ENCODE measurements at places on chromosomes 1 and 21.

DNA sequence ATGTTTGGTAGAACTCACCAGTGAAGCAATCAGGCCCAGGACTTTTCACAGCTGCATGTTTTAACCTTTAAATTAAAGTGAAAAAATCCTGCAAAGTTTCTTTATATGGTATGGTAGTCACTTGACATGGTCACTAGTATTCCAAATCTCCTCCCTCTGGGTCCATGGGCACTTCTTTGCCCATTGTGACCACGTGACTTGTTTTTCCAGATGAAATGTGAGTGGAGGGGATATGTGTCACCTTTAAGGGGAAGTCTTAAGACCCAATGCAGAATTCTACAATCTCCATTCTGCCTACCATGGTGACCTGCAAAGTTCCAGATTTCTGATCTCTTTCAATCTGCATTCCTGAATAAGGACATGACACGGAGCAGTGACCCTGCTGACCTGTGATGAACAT lies 152.8 kb downstream of the C1orf21 start:
- DNase-seq = no peak

GRCh38 chr1:178530502-178530901 lies 17.6 kb downstream of the TEX35 start:
- DNase-seq = no peak

DNA sequence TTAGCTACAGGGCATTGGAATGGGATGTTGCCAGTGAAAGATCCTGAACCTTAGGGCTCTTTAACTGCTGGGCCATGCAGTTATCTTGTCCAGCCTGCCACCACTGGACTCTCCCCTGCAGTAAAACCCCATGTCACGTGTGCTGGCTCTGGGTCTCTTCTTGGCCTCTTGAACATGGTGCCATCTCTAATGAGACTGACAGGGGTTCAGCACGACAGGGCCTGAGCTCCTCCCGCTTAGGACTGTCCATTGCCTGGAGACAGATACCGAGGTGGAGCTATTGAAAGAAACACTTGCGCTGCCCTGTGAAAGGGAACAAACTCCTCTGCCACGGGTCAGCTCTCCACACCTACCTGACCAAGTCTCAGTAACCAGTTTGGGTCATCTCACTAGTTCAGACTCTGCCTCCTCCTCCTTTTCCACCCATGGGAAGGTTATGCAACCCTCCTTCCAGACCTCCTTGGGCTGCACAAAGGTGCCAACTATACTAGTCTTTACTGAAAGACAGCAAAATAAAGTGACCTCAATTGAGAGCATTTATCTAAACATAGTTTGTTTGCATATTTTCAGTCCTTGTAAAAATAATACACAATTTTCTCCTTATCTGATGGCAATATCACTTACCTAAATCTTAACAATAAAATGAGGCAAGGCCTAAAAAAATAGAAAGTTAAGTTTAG lies 66.0 kb downstream of the GNG12 start:
- DNase-seq = no peak

GRCh38 chr1:205693421-205693991 lies 13.2 kb upstream of the SLC45A3 start:
- DNase-seq = no peak

- DNase-seq = no peak
Observed at GRCh38 chr1:32448773-32449456, 16.0 kb upstream of the ZBTB8B start.

GRCh38 chr1:157597959-157598667 lies at the start of gene FCRL4:
Gene FCRL4 (minus strand): TSS chr1:157598085. CDS start chr1:157597944, 141 bp downstream.
- no peak for DNase-seq

DNA sequence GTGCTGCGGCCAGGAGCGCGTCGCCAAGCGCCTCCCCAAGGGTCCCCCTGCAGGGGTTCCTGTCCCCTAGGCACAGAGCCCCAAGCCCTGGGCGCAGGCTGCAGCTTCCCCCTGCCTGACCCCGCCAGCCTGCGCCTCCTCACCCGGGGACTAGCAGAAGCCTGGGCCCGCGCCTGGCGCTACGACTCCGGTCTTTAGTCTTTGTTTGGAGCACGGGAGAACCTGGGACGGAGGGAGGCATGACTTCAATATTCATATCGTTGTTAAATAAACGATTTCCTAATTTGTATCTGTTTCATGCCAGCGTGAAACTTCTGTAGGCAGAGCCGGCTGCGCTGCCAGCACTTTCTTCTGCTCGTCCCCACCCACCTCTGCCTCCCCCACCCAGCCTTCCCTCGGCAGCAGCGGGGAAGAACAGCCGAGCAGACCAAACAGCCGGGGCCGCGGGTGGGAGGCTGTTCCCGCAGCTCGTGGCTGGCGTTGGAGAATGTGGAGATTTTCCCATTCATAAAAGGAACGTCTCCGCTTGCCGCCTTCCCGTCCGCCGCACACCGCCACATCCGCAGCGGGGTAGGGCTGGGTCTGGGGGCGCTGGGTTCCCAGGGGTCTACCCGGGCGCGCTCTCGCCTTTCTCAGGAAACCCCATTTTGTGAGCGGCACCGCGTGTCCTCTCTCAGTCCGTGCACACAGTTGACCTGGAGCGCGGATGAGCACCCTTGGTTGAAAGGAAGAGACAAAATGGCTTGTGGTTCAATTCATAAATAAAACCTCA lies 777 bp upstream of the TRIM67 start:
- no peak for DNase-seq

DNA sequence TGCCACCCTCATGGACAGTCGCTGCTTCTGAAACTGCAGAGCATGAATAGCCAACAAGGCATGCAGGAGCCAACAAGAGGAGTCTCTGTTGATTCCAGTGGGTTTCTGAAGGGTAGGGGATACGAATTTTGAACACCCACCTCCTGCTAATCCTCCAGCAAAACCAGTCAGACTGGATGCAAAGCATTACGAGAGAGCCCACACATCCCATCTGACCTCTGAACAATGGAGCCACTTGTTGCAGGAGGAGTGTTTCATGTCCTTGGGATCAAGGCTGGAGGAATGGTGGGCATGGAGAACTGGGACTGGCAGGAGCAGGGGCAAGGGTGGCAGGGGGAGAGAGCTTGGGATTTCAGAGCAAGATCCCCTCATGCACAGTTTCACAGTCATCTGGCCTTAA lies 1.6 kb downstream of the VTCN1 start:
- no peak for DNase-seq

GRCh38 chr1:207248544-207249198 lies 72.8 kb upstream of the CD55 start:
- DNase-seq = no peak

GRCh38 chr1:189708674-189709073 lies 769.0 kb downstream of the BRINP3 start:
- DNase-seq = no peak

GRCh38 chr1:10295481-10296085 lies 85.2 kb downstream of the KIF1B start:
- DNase-seq = no peak

DNA sequence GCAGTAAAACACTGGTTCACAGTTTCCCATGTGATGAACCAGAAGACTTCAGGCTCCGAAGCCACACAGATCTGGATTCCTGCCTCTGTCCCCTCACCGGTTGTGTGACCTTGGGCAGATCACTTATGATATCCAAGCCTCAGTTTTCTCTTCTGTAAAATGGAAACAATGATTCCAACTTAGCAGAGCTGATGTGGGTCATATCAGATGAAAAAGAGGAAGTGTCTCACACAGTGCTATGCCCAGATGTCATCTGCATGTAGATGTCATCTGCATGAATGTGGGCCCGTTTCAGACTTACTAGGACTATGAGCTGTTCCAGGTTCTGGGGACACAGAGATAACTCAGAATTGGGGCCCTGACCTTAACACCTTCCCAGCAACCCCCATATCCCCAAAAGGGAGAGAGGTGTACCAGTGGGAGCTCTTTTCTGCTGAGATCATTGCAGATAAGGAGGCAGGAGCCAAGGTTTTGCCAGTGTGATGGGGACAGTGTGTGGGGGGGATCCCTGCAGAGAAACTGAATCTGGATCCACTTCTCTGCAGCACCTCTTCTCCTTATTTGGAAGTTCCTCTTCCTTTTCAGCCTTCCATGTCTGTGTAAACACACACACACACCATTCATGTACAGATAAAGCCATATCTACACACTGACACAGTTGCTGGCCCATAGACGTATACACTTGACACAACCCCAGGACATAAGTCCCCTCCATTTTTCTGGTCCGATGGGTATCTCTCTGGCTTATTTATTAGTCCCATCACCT lies 5.0 kb upstream of the ADGRB2 start:
- DNase-seq = no peak

DNA sequence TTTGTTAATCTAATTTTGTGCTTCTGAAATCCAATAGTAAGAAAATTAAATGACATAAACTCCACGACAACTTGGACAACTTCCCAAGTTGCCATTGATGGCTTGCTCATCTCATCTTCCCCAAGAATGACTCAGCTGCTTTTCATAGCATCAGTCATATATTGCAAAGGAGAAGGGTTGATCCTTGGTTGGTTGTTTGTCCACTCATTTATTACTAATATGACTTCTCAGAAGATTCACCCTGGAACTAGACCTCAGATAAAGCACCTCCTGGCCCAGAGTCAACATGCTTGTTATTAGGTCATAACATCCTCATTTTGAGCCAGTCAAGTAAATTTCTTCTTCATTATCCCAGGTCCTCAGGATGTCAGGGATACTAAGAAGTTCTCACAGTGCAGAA lies 2.3 kb upstream of the LCE3D start:
- no peak for DNase-seq

- DNase-seq = peak; percentile 65
Observed at GRCh38 chr1:153545067-153546055, at the start of gene S100A4. Gene S100A4 (minus strand): TSS chr1:153545806. CDS start chr1:153544794, 1,012 bp downstream.

- no peak for DNase-seq
Observed at GRCh38 chr1:229048896-229049295, 222.0 kb upstream of the RAB4A start.

DNA sequence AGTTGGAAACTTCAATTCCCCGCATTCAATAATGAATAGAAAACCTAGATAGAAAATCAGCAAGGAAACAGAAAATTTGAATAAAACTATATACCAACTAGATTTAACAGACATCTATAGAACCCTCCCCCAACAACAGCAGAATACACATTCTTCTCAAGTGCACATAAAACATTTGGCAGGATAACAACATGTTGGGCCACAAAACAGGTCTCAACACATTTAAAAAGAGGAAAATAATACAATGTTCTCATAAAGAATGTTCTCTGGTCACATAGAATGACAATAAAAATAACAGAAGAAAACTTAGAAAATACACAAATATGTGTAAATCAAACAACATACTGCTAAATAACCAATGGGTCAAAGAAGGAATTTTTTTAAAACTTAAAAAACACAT lies 24.9 kb downstream of the ITGB3BP start:
- DNase-seq = no peak

GRCh38 chr21:28423521-28424190 lies 569.0 kb downstream of the LTN1 start:
- DNase-seq = no peak

- no peak for DNase-seq
Observed at GRCh38 chr21:45135868-45136267, 61.5 kb downstream of the ADARB1 start.

DNA sequence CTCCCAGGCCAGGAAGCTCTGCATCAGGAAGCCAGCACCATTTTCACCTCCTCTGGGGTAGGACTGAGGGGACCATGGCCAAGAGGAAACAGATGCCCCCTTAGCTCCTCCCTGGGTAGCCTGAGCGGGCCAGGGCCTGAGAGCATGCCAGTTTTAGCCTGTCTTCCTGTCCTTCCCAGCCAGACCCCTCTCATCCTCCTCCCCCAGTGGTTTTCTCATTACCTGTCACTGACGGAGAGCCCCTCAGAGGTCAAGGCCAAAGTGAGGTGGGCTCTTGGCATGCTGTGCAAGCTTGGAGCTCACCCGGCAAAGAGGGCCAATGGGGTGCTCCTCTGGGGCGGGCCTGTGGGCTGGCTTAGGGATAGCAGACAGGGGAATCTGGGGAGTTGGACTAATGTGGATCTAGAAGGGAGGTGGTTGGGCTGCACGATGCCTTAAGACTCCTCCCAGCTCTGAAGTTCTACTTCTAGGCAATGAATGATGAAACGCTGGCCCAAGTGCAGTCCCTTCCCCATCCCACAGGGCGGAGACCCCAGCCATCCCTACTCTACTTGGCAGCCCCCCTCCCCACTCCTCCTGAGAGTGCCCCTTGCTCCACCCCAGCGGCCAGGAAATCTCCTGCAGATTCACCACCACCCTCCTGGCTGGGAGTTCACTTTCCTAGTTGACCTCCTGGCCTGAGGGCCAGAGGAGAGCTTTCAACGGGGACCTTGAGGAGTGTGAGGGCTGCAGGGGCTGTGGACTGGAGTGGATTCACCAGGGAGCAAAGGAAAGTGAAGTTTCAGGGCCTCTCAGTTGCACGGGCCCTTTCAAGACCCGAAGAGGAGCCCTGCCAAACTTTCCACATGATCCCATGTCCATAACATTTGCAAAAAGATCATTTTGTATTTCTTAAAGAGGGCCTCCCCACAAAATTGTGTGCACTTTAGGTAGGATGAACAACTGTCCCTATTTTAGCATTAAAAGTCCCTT lies 9.4 kb upstream of the LMNA start:
- no peak for DNase-seq

DNA sequence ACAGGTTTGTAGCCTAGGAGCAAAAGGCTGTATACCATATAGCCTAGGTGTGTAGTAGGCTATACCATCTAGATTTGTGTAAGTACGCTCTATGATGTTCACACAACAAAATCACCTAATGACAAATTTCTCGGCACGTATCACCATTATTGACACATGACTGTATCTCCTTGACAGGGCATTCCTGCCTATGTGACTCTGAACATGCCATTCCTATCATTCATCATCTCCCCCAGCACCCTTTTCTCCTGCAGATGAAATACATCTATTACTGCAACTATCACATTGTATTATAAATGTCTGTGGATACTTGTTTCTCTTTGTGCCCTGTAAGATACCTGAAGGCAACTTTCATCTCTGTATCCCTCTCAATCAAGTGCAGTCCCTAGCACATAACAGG lies 29.9 kb downstream of the TP53BP2 start:
- DNase-seq = no peak

DNA sequence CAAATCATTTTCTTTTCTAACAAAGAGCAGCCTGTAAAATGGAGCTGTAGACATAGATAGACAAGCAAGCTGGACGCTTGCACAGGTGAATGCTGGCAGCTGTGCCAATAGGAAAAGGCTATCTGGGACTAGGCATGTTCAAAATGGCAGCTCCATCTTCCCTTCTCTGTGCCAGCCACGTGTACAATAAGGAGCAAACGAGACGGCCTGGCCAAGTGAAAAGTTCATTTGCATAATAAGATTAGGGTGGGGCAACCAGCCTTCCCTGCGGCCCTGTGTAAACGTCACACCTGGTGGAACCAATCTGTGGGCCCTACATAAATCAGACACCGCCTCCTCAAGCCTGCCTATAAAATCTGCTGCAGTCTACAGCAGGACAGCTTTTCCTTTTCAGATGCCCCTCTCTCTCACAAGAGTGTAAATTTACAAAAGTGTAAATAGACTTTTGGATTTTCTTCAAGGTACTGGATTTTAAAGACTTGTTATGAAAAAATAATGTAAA lies 16.6 kb upstream of the EDEM3 start:
- DNase-seq = no peak

GRCh38 chr1:48794816-48795215 lies 18.1 kb upstream of the BEND5 start:
- no peak for DNase-seq

DNA sequence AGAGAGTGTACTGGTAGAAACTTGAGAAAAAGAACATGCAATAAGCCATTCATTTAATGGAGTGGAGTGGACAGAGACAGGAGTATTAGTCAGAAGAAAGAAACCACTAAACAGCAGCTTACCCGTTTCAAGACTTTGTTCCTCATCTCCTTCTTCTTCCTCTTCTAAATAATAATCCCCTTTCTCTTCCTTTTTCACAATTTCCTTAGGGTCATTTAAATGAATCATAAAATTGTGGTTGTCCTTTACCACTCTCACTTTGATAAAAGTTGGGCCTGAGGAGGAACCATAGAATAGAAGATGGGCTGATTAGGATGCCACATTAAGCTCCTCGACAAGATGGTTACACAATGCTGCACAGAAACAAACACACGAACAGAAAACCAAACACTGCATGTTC lies 109.6 kb downstream of the WDR3 start:
- DNase-seq = no peak
